ENCODE measurements at places on chromosomes 3 and 15.

DNA sequence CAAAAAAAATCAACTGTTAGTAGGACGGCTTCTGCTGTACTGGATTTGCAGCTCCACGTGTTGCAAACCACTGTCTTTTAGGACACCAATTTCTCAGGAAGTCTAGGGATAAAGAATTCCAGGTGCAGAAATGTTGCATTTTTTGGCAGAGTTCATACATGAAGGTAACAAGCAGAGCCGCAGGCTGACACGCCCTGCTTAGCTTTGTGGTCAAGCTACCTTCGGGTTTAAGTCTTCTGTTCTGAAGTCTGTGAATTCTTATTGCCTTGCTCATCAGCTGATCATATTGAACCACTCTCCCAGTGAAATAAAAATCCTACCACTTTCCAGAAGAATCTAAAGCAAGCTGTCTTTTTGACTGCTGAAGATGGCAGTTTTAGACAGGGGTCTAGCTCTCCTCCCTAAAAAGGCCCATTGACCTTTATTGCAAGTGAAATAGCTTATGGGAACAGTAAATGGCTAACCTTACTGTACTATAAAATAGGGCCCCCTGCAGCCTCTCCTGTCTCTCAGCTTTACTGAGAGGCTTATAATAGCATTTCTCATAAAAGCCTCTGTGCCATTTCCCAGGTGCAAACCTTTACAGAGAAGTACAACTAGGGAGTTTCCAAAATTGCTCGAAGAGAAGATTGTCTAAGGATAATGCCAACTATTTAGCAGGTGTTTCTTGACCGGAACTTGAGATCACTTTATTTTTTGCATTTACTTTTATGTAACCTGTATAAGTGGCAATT lies 262.2 kb upstream of the IL12A start:
- DNase-seq: no peak

GRCh38 chr3:160010578-160010977 lies 21.9 kb downstream of the IL12A start:
- DNase-seq: no peak

- DNase-seq: no peak
These were observed 109.8 kb upstream of the SLC6A11 start for GRCh38 chr3:10706156-10706739.

DNA sequence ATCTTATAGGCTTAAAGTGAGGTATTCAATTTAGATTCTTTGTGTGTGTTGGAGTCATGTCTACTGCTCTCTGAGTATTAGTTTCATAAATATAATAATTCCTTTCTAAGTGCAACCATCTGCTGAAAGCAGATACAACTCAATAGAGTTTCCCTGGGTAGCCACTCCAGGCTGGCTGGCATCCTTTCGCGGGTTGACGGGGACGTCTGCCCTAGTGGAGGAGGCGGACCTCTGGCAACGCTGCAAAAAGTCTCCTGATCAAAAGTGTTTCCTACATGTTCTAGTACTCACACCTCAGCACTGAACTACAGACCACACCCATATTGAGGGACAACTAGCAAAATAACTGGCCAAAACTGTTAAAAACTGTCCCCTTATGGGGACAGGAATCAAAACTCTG lies 2.5 kb downstream of the MOBP start:
- DNase-seq: no peak

DNA sequence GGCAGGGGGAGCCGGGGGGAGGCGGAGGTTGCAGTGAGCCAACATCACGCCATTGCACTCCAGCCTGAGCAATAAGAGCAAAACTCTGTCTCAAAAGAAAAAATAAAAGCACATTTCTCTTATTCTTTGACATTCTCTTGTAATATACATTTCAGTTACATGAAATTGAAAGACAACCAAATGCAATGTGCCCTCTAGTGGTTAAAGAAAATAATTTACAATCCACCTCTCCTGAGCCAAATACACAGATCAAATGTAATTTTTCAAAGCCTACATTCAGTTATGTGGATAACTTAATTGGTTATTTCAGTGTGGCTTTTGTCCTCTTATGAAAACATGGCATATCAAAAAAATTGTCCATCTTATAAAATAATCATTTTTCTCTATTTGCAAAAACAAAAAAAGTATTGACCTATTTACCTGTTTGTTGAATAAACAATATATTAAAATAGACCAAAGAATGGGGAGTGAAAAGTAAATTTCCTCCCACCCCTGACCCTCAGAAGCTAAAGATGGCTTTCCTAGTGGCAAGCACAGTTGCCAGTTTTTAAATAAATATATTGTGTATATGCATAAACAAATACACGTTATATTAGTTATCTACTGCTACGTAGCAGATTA lies 14.2 kb upstream of the U2SURP start:
- no peak for DNase-seq

- DNase-seq: no peak
These were observed 19.8 kb upstream of the NUDT16 start for GRCh38 chr3:131361464-131362421.

DNA sequence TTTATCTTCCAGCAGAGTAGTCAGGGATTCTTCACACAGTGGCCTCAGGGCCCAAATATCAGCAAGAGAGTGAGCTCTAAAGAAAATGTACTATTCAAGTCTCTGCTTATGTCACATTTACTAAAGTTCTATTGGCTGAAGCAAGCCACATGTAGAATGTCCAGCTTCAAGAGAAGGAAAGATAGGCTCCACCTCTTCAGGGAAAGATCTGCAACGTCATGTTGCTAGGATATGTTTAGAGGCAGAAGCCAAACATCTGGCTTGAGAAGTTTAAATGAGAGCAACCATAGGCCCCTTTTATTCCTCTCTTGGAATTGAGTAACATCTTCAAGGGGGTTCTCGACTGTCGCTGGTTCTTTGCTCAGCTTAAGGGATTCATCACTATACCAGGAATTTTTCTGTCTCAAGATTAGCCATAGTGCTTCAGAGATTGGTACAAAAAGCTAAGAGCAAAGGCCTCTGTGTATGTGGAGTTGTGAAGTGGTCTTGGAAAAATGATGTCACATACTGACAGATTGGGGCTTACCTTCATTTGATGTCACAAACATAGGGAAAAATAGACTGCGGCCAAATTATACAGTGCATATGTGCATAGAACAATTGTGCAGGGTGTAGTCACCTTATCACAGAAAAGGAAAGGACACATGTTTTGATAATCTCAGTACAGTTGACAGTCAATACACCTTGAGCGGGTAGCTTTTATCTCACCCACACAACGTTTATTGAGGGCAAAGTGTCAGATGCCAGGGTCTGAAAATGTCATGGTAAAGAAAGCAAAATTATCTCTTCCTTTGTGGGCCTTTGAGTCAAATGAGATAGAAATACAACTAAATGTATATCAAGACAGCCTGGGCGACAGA lies 11.3 kb upstream of the THRB start:
- no peak for DNase-seq

DNA sequence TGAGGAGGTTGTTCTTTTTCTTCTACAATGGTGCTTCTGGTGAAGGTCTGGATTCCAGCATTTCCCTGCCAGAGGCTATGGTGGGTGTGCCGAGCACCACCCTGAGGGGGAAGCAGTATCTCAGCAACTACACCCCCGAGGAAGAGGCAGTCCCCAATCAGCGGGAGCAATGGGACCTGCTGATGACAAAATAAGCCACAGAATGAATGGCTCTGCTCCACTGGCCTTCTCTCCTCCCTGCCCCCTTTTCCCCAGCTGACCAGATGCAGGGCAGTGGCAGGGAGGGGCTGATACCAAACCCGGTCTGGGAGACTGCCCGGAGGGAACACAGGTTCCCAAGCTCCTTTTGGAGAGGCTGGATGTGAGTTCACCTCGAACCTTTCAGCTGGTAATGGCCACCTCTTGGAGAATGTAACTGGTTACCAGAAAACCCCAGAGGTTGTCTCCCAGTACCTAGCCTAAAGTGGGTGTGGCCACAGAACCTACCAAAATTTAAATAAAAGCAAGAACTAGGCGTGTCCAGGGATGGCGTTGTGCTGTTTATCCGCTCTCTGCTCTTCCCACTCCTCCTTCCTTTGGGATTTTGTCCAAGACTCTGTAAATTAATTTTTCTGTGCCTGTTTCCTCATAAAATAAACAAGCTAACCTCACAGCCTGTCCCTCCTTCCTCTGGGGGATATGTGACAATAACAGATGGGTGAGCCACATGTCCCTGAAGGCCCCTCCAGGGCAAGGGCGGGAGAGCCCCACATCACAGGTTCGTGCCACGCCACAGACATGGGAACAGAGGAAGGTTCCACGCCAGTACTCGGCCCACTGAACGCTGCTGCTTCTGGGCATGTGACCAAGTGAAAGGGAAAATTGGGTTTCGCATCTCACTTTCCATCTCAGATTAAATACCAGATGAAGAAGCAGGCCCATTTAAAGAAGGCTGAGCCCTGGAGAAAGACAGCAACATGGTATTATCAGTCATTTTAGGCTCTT lies 35.1 kb upstream of the SPTBN5 start:
- no peak for DNase-seq

DNA sequence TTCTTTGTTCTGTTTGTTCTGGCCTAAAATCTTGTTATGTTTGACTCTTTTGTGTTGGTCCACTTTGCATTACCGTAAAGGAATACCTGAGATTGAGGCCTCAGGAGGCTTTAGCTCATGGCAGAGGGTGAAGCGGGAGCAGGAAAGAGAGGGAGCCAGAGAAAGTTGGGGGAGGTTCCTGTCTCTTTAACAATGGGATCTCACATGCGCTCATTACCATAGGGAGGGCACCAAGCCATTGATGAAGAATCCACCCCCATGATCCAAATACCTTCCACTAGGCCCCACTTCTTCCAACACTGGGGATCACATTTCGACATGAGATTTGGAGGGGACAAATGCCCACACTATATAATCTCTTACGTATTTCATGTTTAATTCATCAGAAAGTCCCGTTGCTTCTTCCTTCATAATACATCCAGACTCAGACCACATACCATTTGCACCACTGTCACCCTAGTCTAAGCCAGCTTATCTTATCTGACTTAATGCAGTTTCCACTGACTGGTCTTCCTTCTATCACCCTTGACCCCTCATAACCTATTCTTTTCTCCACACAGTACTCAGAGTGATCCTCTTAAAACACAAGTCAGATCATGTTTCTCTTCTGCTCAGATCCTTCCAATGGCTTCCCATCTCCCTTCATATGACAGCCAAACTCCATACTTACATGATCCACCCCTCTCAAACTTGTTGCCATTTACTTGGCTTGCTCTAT lies 13.5 kb downstream of the KBTBD8 start:
- DNase-seq: no peak

DNA sequence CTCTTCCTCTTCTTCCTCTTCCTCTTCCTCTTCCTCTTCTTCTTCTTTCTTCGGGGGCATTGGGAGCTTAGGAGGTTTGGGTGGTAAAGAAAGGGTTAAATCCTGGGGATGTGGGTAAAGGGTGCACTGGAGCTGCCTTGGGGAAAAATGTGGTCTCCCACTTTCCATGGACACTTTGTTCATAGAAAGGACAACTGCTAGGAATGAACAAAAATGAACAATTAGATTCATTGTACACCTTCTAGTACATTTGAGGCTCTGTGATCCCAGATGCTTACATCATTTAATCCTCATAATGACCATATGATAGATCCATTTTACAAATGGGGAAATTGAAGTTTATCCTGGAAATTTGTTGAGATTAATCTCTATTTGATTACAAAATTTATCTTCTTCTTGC lies 699.7 kb downstream of the TUSC7 start:
- DNase-seq: no peak

- no peak for DNase-seq
These were observed 26.8 kb downstream of the CCRL2 start for GRCh38 chr3:46433841-46434240.

- DNase-seq: no peak
These were observed 59.8 kb upstream of the ACKR4 start for GRCh38 chr3:132537297-132537696.

DNA sequence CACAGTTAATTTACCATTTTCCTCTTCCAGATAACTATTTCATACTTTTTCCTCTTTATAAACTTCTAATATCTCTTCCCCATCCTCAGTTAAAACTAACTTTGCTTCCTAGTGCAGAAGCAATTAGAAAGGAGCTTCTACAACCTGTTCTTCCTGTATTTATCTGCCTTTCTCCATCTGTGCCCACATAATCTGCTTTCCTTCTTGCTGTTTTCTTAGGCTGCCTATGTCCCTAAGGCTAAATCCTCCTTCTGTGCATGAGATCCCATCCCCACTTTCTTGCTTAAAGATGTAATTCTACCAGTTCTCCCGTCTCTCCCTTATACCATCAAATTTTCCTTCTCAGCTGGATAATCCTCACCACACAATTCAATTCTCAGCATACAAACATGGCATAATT lies 28.3 kb upstream of the HGD start:
- DNase-seq: no peak

DNA sequence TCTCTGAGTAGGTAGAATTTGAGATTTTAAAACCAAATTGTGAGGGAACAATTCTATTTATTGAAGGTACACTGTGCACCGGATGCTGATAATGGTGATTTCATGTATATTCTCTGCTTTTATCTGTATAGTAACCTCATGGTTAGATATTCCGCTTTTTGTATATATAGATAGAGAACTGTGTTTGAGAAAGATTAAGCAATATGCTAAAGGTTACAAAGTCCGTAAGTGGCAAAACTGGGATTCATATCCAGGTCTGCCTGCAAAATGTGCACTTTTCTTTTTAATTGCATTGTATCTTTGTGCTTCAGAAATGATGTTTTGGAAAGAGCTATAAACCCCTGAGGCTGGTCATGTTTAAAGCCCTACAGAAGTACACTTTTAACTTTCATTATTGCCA lies 635.4 kb upstream of the NECTIN3 start:
- no peak for DNase-seq

DNA sequence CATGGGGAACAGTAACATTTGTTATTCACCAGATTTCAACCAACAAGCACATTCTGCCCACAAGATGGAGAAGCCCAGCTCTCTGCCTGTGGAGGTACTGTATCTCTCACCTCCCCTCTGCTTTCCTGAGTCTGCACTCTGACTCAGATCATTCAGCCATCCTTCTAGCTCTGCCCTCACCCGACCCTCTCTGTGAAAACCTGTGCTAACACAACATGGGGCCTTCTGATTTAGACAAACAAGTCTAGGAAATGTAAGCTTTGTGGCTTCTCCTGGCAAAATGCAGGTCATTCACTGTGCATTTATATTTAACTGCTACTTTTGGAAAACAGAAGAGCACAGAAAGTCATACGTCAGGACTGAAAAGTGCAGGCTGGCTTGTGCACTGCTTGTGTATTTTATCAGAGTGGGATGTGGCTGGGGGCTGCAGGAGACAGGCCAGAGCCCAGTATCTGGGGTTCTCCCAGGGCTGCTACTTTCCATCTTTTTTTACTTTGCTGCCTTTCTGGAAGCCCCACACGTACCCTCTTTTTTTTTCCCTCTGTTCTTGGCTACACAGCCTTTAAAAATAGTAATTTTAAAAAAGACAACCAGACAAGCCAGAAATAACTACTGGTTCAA lies 50.8 kb downstream of the SUSD5 start:
- DNase-seq: no peak

GRCh38 chr15:63274427-63274826 lies 3.0 kb upstream of the APH1B start:
- DNase-seq: no peak
